ENCODE measurements at places on chromosomes 4 and X.

DNA sequence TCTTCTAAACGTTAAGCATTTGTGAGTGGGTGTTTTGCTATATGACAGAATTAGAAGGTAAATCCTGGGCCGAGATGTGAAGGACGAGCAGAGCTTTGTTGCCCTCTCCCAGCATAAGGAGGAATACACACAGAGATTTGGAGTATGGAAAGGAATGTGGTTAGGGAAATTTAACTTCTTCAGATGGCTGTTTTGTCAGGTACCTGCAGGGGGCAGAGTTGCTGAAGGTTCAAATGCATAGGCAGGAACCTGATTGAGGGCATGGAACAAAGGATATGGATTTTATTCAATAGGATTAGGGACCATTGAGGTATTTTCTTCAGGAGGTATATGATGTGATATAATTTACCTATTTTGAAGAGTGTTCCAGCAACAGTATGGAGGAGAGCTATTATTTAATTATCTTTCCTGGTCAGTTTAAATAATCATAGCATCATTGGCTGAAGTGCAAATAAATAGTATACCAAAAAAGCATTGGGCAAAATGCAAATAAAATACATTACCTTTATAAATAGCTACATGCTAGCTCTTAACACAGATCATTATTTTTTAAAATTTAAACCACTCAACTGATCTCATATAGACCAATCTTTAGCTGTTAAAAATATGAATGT, 143.6 kb downstream of the SLIT2 start:
- DNase-seq = no peak

DNA sequence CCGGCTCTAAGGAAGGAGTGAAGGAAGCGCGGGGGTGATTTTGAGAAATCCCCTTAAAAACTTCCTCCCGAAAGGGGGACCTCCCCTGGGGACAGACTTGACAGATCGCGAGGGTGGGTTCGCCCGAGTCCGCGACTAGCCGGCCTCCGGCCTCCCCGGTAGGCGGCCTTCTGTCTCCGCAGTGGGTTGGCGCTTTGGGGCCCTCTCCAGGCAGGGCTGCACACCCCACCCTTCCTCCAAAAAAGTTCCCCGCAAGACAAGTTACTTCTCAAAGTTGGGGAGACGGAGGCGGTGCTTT, 24.8 kb downstream of the HOPX start:
- no peak for DNase-seq

- no peak for DNase-seq
Observed at GRCh38 chr4:24245491-24245820, 338.9 kb downstream of the DHX15 start.

DNA sequence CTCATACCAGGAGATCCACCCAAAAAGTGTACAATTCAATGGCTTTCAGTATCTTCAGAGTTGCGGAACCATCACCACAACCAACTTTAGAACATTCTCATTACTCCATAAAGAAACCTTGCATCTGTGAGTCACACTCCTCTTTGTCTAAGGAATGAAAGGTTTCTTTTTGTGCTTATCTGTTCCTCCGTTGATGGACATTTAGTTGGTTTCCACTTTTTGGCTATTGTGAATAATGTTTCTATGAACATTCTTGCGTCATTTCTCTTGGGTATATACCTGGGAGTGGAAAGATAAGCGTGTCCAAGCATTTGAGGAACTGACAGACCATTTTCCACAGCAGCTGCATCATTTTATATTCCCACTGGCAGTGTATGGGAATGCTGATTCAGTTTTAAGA, 10.6 kb downstream of the FAM184B start:
- DNase-seq = no peak

GRCh38 chr4:150079081-150079581, 886 bp downstream of the DCLK2 start:
- DNase-seq = no peak

- DNase-seq = no peak
Observed at GRCh38 chrX:16124201-16124600, 836 bp downstream of the GRPR start.

- no peak for DNase-seq
Observed at GRCh38 chr4:59200992-59201391, 1999.1 kb upstream of the ADGRL3 start.

- no peak for DNase-seq
Observed at GRCh38 chr4:163758032-163758431, 263.5 kb downstream of the TMA16 start.

DNA sequence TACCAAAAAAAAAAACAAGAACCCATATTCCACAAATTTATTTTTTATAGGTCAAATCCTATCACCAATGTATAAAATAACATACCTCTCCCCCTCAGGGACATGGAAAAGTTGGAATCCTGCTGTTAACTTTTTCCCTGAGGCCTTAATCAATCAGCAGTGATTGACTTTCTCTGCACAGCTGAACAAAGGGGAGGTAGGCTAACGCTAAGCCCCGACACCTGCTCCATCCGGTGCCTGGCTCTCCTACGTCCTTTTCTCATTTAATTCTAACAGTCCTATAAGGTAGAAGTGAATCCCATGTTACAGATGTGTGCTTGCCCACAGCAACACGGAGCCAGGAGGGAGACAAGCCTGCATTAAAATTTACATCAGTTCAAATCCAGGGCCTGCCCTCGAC, 2.8 kb downstream of the CENPU start:
- no peak for DNase-seq

DNA sequence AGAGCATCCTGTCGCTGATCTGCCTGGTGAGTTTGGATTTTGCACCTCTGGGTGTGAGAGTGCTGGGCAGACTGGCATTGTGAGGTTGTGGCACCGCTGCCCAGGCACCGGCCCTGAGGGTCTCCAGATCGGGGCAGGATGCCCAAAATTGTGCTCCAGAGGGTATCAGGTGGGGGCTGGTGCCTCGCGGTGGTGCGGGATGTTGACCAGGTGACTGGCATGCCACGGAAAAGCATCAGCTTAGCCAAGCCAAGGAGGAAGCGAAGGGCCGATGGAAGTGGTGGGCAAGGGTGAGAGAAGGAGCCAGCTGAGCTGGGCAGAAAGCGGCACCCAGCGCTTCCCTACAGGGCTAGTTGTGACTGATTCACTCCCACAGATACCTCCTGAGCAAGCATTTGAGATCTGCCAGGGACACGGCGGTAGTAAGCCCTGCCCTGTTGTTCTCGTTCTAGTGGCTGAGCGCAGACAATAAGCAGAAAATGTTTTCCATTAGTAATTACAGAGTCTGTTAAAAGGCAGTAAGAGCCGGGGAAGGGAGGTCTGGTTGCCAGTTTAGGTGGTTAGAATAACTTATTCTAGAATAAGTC, 809 bp downstream of the ZFP92 start:
- no peak for DNase-seq

GRCh38 chr4:38177035-38177546, 216.9 kb downstream of the PTTG2 start:
- peak; percentile 5 for DNase-seq

DNA sequence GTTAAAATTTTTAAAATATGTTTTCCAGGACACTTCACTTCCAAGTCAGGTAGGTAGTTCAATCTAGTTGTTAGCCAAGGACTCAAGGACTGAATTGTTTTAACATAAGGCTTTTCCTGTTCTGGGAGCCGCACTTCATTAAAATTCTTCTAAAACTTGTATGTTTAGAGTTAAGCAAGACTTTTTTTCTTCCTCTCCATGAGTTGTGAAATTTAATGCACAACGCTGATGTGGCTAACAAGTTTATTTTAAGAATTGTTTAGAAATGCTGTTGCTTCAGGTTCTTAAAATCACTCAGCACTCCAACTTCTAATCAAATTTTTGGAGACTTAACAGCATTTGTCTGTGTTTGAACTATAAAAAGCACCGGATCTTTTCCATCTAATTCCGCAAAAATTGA, 49.7 kb downstream of the XIAP start:
- DNase-seq = no peak

- no peak for DNase-seq
Observed at GRCh38 chr4:87015416-87015815, 80.6 kb downstream of the AFF1 start.

- DNase-seq = no peak
Observed at GRCh38 chr4:176189891-176190795, 5.2 kb downstream of the SPATA4 start.

- no peak for DNase-seq
Observed at GRCh38 chr4:110609044-110609750, 13.7 kb downstream of the PITX2 start.

DNA sequence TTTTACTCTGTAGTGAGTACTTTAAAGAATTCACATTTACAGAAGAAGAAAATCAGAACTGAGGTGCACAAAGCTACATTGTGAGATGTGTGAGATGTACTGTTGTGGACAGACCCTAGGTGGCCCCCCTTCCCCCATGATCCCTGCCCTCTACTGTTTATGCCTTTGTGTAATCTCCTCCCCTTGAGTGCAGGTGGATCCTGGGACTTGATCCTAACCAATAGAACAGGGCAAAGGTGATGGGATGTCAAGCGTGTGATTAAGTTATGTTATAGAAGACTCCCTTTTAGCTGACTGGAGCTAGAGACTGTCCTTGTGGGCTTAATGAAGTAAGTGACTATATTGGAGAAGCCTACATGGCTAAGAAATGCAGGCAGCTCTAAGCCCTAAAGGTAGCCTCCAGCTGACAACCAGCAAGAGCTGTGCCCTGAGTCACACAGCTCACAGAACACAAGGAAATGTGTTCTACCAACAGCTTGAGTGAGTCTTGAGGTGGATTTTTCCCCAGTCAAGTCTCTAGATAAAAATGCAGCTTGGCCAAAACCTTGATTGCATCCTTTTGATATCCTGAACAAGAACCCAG, 225.2 kb upstream of the LEF1 start:
- DNase-seq = no peak

GRCh38 chrX:153984351-153985178, 12.0 kb downstream of the TMEM187 start:
- no peak for DNase-seq

- no peak for DNase-seq
Observed at GRCh38 chrX:118360429-118361125, 14.7 kb downstream of the WDR44 start.

GRCh38 chr4:86472377-86473019, 112.6 kb upstream of the MAPK10 start:
- DNase-seq = no peak

- DNase-seq = no peak
Observed at GRCh38 chrX:127011629-127012028, 192.1 kb downstream of the PRR32 start.

GRCh38 chr4:44661940-44662622, 10.7 kb upstream of the YIPF7 start:
- no peak for DNase-seq

- DNase-seq = no peak
Observed at GRCh38 chr4:135244056-135244455, 1042.5 kb upstream of the PABPC4L start.

DNA sequence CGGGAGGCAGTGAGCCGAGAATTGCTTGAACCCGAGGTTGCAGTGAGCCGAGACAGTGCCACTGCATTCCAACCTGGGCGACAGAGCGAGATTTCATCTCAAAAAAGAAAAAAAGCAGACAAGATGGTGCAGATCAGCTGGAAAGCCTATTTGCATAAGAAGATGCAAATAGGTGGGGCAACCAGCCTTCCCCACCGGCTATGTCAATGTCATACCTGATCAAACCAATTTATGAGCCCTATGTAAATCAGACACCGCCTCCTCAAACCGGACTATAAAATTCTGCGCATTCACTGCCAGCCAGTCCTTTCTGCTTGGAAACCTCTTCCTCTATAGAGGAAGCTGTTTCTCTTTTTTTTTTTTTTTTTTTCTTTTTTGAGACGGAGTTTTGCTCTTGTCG, 64.5 kb upstream of the CHRNA9 start:
- no peak for DNase-seq

GRCh38 chrX:148691456-148691855, 191.0 kb downstream of the AFF2 start:
- DNase-seq = no peak

DNA sequence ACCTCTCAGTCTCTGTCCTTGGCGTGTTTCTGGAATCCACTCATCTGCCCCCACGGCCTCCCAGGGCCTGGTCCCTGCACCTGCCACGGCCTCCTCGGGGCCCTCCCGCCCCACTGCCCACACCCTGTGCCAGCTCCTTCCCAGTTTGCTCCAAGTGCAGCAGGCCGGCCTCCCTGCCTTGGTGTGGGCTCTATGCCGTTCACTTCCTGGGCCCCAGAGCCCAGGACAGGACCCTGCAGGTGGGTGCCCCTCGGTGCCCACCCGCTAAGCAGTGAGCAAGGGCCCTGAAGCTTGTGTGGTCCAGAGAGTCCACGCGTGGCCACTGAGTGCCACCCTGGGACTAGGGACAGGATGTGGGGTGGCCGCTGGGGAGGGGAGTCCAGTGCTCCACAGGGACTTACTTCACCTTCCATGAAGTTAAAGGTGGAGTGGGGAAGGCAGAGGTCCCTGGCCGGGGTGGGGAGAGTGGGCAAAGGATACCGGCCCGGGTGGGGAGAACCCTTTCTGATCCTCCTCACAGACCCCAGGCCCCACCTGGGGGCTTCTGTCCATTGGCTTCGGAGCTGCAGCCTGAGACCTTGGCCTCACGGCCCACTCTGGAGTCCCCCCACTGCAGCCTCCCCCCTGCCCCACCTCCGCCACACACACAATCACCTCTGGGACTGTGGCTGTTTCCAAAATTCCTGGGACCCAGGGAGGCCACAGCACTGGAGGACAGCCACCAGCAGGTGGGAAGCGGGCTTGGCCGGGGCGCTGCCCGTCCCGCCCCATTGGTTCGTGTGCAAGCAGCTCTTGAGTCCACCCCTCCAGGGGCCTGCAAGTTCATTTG, 60.0 kb upstream of the NKX1-1 start:
- no peak for DNase-seq

DNA sequence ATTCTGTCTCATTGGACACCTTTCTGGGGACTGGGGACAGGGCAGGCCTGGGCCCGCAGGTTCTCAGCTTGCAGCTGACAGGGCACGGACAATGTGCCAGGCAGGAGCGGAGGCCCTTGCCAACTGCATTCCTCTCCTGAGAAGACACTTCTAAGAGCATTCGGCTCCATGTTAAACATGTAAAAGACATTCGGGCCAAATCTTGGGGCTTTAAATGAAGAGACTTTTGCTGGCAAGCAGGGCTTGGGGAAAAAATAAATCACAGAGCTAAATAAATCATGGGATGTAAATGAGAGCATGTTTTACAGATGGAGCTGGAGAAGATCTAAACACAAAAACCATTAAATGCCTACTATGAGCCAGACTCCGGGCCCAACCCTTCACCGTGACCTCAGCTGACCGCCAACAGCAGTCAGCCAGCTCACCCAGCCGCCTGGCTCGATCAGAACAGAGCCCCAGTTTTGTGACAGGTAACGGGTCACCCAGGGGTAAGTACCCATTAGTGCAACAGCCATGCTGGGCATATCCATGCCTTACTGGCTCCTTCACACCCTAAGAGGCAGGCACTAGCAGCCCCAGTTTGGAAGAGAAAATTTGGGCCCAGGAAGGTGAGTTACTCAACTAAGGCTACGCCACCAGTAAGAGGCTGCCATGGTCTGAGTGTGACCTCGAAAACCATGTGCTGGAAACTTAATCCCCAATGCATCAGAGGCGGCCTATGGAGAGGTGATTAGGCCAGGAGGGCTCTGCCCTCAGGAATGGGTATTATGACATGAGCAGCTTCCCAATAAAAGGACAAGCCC, 14.7 kb downstream of the WDR1 start:
- DNase-seq = no peak

Measured in activated T-helper 1 cell treated with anti-CD3 and anti-CD28 coated beads, Interleukin-2, amount 50 U/mL, for 16 hours (primary cell).